SHP77 (cell line): ENCODE measurements at places on chromosomes 3 and 15.

- DNase-seq = no peak
These were observed 10.2 kb upstream of the GATA2 start for GRCh38 chr3:128503164-128503651.

DNA sequence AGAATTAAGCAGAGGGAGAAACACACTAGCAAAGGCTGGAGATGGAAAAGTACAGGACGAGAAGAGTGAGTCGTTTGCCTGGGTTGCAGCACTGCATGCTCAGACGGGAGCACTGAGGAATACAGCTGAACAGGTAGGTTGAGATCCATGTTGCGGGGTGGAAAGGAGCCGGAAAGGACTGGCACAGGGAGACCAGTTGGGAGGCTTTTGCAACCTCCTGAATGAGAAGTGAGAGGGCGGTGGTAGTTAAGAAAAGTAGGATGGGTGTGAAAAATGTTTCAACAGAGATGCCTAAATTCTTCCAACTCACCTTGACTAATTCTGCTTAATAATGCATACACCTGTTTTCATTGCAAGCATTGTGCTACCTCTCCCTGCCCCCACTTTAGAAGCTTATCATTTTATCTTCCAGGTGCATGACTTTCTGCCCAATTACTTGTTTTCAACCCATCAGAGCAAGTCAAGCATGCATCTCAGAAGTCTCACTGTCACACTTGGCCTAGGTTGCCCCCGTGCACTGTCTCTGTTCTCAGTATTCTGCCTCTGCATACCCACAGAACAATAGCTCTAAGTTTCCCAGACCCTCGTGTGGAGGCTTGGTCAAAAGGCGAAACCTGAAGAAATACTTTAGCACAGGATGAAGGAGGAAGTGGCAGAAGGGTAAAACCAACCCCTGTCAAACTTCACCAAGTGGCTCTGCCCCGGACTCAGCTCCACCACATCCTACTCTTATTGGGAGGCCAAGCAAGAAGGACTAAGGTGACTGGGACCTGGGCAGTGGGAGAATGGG, 199.3 kb upstream of the BCL6 start:
- no peak for DNase-seq

DNA sequence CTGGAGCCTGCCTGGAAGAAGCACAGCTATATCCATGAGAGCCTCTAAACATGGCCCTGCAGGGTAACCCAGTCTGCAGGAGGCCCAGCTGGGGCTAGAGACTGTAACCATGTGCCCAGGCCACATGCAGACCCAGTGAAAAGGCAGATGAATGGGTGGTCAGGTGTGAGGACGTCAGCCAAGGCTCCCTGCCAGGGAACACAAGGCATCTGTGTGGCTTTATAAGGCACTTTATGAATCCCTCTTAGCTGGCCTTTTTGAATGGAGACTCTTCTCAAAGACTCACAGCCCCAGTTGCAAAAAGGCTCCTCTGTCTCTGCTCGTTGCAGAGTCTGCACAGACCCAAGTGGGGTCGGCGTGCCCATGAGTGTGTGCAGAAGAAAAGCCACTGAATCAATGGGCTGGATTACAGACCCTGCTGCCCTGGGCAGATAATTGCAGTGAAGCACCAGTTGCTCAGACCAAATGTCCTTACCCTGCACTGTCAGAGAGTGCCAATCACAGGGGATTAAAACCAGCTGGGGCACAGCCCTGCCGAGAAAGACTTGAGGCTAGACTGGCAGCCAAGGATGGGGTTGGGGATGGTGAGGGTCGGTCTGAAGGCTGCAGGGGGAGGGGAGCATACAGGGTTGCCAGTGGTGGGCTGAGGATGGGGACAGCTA, 154.2 kb downstream of the RAB11A start:
- peak; percentile 72 for DNase-seq

GRCh38 chr3:11950576-11950975, 53.6 kb upstream of the SYN2 start:
- DNase-seq = no peak

DNA sequence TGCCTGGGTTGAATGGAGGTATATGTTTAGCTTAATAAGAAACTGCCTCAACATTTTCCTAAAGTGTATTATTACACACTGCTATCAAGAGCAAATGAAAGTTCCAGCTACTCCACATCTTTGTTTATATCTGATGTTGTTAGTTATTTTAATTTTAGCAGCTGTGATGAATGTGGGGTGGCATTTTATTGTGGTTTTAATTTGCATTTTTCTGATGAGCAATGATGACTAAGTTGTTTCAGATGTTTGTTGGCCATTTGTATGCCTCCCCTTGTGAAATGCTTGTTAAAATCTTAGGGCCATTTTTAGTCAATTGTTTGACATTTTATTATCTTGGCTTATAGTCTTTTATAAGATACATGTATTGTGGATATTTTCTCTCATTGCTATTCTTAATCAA, 260.4 kb upstream of the SLCO3A1 start:
- no peak for DNase-seq

DNA sequence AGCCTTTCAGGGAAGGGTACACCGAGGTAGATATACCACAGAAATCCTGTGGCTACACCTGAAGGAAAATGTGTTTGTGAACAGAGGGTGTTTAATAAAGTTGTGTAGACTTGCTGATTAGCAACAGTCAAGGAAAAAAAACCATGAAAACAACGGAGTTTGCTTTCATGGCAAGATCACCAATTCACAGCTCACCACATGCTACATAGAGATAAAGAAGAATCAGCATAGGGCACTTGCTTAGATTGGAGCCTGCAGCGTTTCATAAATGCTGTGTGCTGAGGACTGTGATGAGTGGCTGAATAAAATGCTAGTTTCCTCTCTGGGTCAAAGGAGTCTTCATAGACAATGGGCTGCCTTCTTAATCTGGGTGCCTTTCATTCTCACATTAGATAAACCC, 257.6 kb downstream of the SLC9A9 start:
- no peak for DNase-seq

- DNase-seq = no peak
These were observed 68.3 kb downstream of the GALK2 start for GRCh38 chr15:49238342-49238741.

- DNase-seq = no peak
These were observed 16.2 kb downstream of the MB21D2 start for GRCh38 chr3:192901435-192901834.

DNA sequence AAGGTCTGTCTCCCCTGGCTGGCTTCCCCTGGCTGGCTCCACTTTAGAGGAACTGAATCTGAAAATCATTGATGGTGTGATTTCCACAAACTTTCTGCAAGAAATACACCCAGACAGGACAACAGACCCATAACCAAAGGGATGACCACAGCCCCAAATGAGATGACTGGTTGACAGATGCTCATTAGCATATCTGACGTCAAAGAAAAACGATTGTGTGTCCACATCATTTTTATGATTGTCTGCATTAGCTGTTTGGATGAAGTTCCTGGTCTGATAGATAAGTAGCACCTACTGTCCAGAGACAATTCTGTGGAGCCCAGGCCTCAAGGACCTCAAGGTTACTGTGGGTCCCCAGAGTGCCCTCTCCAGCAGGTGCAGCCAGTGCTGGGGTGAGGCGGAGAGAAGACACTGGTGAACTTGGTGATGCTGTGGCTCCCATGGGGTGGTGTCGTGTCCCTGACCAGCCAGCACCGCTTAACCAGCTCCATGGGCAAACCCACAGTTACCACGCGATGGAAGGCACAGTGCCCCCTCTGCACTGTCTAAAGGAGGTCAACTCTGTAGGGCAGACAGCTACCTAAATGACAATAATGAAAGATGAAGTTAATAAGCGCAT, 127.4 kb downstream of the NSMCE3 start:
- no peak for DNase-seq

- DNase-seq = no peak
These were observed 6.9 kb upstream of the SPTBN5 start for GRCh38 chr15:41900526-41901380.

GRCh38 chr3:126415661-126416591, 21.2 kb downstream of the CFAP100 start:
- no peak for DNase-seq

DNA sequence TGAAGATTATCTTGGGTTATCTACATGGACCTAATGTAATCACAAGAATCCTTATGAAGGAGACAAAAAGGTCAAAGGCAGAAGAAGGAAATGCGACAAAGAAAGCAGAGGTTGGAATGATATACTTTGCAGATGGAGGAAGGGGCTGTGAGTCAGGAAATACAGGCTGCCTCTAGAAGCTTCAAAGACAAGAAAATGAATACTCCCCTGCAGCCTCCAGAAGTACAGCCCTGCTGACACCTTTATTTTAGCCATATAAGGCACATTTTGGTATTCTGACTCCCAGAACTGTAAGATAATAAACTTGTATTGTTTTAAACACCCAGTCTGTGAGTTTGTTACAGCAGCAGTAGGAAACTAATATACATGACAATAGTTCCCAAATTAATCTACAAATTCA, 58.6 kb downstream of the SIDT1 start:
- DNase-seq = no peak

DNA sequence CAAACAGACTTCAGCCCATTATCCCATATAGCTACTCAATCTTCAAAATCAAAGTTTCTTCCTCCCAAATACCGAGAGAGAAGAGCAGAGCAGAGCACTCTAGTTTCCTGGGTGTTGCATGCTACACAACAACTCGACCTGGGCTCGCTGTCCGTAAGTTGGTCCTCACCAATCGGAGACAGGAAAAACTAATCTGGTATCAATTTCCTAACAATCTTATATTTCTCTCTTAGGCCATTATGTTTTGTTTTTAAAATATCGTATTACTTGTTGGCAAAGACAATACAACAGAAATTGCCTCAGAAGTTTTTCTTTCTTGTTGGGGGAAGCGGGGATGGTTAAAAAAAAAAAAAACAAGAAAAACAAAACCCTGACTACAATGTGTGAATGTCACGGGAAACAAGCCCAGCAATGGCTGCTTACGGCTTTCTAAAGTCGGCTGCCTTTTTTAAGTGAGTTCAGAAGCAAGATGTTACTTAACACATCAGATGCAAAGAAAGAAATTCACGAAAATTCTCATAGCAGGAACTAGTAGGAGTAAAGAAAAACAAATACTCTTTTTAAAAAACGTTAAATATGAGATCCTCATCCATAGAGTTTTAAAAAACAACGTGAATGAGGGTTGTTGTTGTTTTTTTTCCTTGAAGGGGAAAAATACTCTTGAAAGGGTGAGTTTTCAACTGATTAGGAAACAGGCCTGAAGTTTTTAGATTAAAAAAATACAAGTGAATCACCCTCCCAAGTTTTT, 1.9 kb downstream of the VGLL4 start:
- peak; percentile 24 for DNase-seq

DNA sequence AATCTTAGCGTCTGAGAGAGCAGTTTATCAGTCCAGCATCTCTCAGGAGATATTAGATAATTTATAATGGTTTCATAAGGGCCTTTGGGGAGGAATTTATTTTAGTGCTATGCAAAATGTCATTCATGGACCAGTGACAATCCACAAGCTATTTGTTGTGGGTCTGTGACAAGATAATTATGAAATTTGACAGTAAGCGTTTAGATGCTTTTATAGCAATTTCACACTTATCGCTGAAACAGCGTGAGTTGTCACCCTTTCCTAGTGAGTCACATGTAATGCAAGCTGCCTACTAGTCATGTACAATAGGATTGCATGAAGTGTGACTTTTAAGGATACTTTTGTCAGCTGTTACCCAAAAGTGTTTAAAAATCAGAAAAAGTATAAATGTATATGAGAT, 315.6 kb upstream of the THBS1 start:
- DNase-seq = no peak

DNA sequence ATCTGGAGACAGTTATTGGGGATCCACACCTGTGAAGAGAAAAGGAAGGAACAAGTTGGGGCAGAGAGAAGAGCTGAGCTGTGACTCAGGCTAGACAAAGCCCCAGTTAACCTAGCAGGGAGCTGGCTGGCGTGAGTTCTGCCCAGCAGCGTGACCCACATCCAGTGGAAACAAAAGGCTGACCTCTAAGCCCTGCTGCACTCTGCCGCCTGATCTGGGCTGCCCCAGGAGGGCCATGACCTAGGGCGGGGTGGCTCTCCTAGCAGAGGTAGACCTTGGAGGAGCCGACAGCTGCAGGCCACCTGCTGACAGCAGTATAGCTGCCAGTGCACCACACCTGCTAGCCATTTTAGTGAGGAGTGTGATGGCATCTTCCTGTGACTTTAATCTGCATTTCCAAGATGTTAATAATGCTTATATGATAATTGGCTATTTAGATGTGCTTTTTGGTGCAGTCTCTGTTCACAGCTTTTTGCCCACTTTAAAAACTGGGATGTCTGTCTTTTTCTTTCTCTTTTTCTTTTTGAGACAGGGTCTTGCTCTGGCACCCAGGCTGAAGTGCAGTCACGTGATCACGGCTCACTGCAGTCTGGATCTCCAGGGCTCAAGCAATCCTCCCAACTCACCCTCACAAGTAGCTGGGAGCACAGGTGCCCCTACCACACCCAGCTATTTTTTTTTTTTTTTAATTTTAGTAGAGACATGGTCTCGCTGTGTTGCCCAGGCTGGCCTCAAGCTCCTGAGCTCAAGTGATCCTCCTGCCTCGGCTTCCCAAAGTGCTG, 78.1 kb downstream of the LSM3 start:
- peak; percentile 22 for DNase-seq

DNA sequence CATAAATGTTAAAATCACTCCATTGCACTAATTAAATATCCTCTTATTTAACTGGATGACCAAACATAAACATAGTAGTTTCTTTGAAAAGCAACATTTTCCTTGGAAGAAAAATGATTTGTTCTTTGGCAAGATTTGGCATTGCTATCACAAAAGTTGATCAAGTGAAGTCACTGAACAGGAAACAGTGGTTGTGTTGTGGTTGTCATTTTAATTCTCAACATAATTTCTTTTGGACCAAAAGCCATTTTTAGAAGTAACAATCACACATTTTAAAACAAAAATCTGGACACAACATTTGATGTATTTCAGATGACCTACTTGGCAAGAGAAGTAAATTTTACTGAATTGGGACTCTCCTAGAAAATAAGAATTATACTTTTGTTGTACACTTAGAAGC, 872.3 kb downstream of the ROBO1 start:
- no peak for DNase-seq

DNA sequence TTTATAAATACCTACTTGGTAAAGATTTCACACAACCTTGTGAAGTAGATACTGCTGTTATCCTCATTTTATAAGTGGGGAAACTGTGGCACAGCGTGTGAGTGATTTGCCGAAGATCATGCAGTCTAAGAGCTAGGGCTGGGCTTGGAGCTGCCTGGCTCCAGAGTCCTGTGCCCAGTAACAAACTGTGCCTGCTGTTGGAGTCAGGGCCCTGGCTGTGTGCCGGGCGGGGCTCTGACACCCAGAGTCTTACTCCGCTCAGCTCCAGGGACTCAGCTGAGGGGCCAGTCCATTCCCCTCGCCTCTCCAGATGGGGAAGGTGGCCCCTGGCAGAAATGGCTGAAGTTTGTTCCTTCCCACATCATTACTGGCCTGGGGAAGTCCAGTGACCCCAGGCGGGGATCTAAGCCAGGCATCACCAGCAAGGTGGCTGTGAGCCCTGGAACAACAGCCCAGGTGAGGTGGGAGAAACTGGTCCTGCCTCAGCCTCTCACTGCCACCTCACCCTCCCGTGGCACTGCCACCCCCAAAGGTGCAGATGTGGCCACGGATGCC, 17.3 kb upstream of the PLXNA1 start:
- no peak for DNase-seq

- DNase-seq = no peak
These were observed 86.2 kb downstream of the RFTN1 start for GRCh38 chr3:16427103-16427965.
